HuH-7 (cell line): ENCODE measurements at places on chromosomes 11 and 22.

DNA sequence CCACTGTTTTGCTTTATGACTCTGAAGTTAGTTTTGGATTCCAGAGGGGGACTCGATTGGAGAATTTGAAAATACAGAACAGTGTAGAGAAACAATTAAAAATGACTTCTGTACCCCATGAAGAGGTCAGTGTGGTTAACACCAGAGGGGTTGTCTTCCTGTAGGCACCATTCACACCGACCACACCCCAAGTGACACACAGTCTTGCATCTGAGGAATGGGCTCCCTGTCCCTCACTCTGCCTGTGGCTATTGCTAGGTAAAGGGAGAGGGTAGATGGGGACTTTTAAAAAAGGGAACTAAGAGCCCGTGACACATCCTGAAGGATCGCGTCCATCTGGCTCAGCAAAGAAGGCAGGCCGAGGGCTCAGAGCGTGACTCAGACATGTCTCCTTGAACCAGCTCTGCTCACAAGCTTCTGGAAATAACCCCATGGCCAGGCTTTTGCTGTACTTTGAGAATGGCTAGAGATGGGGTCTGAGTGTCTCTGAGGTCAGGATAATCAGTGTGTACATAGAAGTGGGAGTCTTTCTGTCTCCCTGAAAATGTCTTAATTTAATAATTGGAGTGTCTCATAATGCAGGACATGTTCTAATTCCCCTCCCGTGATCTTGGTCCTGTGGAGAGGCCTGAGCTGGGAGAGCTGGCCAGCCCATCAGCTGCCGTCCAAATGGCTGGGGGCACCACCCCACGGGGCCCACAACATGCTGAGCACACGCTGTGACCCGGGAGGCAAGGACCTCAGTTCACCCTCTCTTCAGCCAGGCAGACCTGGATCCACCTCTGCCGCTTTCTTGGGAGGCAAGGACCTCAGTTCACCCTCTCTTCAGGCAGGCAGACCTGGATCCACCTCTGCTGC is 39.3 kb downstream of the SGSM1 start:
- no peak for DNase-seq

GRCh38 chr11:98417256-98417755 is 603.4 kb upstream of the CNTN5 start:
- DNase-seq: no peak

- no peak for DNase-seq
These were observed 919.1 kb downstream of the BRD1 start for GRCh38 chr22:48908547-48908946.

DNA sequence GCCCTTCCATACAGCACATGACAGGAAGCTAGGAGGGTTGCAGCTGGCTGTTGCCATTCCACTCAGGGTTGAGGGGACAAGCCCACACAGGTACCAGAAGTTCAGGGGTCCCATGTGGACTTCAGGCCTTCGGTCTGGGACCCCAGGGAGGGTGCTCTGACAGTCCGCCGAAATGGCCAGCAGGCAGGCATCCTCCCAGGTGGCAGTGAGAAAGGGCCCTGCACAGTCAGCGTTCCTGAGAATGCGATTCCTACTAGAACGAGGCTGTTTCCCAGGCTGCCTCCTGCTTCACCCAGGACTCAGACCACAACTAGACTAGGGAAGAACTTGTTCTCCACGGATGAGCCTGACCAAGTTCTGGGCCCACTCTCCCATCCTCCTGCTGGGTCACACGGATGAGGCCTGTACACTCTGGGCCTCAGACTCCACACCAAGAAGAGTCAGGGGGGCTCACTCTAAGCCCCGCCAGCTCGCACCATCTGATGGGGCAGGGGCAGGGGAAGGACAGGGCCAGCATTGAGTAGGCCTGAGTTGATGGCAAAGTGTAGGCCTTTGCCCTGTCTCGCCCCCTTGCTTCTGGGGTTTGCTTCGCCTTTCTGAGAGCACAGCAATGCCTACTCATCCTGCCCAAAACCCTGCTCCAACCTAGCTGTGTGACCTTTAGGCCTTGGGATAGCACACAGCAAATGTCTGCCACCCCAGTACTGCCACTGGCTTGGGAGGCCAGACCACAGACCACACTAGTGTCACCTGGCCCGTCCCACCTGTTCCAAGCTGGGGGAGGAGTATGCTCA is 14.0 kb downstream of the KCNQ1OT1 start:
- no peak for DNase-seq

- no peak for DNase-seq
These were observed 24.0 kb downstream of the MARK2 start for GRCh38 chr11:63862923-63863322.

DNA sequence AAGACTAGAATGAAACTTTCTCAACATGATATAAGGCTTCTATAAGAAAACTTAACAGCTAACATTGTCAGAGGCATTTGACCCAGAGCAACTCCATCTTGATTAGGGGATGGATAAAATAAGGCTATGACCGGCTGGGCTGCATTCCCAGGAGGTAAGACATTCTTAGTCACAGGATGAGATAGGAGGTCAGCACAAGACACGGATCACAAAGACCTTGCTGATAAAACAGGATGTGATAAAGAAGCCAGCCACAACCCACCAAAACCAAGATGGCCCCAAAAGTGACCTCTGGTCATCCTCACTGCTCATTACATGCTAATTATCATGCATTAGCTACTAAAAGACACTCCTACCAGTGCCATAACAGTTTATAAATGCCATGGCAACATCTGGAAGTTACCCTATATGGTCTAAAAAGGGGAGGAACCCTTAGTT is 135.2 kb downstream of the TTC28 start:
- DNase-seq: no peak

- no peak for DNase-seq
These were observed 56.9 kb upstream of the TNRC6B start for GRCh38 chr22:40120848-40121247.
